ENCODE measurements at places on chromosomes 3 and 15.
A peak's percentile ranks its signal among the peaks of the same experiment; 100 is the strongest.

DNA sequence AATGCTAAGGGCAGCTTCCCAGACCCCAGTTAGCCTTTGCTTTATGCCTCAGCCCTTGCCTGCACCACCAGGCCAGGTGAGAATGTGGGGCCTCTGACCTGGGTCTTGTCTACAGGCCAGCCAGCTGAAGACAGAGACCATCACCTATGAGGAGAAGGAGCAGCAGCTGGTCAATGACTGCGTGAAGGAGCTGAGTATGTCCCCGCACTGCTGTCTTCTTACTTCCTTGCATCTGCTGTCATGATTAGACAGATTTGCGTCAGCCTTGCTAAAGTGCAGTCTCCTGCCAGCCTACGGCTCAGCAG is 74.6 kb downstream of the CCK start:
- no peak for DNase-seq

- DNase-seq = no peak
These were observed 34.1 kb upstream of the FBLN2 start for GRCh38 chr3:13514639-13515435.

- no peak for DNase-seq
These were observed 46.5 kb upstream of the MANF start for GRCh38 chr3:51338632-51339031.

- peak; percentile 79 for DNase-seq
These were observed 283.7 kb upstream of the GBE1 start for GRCh38 chr3:82044930-82045705.

GRCh38 chr3:46027736-46028397 is 584 bp upstream of the XCR1 start:
- DNase-seq = no peak

DNA sequence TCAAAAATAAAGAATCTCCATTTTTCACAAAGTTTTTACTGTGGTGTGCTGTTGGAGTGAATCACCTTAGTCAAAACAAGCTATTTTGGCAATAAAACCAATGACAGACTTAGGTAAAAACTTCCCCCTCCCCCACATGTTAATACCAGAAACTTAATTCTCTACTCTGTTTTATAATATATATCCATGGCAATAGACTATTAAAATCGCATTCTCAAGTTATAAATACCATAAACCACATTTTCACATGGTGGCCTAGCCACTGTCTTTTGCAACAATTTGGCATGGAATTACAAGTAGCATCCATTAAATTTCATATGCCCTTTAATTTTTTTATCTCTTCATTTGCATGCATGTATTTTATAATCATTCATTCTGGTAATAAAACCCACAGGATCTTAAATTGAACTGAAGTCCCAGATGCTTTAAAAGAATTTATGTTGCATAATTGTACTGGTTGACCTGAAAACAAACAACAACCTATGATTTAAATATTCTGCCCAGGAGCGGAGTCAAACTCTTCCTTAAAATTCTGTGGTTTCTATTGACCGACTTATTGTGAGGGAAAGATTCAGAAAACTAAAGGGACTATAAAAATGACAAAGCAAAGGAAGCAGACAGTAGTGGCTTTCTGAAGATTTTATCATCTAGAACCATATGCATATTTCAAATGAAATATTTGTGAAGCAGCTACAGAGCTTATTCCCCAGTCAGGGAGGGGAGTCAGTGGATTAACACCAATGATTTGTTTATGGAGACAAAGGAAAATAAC is 229.0 kb upstream of the TBL1XR1 start:
- DNase-seq = no peak

- DNase-seq = no peak
These were observed 67.9 kb upstream of the UBE2E2 start for GRCh38 chr3:23135026-23135785.

- no peak for DNase-seq
These were observed 145.5 kb downstream of the FBN1 start for GRCh38 chr15:48499978-48500377.

DNA sequence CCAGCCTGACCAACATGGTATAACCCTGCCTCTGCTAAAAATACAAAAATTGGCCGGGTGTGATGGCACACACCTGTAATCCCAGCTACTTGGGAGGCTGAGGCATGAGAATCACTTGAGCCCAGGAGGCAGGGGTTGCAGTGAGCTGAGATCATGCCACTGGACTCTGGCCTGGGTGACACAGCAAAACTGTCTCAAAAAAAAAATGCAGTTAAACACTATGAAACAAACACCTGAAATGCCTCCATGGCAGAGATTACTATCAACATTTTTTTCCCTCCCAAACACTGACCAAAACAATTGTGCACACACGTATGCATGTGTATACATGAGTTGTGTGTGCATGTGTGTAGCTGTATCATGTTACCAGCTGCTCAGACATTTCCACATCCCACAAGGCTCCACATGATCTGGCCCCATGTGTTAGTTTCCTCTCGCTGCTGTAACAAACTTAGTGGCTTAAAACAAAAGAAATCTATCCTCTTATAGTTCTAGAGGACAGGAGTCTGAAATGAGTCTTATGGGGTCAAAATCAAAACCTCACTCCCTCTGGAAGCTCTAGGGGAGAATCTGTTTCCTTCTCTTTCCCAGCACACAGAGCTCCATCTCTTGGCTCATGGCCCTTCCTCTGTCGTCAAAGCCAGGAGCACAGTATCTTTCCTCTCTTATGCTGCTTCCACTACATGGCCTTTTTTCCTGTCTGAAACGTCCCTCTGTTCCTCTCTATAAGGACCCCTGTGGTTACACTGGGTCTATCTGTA is 34.5 kb downstream of the SLC41A3 start:
- DNase-seq = no peak

DNA sequence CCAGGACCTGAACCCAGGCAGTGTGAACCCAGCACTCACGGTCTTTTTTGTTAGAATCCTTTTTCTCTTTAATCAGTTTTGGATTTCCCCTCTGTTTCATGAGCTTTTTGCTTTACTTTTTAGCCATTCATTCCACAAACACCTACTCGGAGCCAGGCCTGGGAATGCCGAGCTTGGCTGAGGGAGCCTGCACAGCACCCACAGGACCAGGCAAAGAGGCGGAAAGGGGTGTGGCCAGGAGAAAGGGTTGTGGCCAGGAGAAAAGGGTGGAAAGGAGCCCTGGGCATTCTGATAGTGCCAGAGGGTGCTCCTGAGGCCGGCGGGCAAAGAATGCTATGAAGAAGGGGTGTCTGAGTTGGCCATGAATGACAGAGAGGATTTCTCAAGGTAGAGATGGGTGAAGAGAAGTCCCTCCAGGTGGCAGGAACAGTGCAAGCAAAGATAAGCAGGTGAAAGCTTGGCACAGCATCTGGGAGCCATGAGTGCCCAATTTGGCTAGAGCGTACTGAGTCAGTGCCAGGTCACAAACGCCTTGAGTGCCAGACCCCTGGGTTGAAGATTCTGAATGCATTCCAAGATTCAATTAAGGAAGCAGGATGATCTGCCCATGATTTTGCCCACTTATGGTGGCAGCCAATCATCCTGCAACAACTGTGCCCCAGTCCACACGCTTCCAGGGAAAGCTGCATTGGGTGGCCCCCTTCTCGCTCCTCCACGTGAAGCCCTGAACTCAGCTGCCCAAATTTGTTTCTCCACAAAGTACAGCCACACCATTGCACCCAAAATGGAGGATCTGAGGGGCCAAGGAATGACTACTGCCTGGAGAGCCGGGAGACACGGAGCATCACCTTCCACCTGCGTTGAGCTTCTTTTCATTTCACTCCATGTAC is 157.2 kb downstream of the XXYLT1 start:
- DNase-seq = no peak

- DNase-seq = no peak
These were observed 161.9 kb upstream of the TNIK start for GRCh38 chr3:171622126-171622525.

- no peak for DNase-seq
These were observed 56.0 kb downstream of the RPLP1 start for GRCh38 chr15:69508659-69509058.

- DNase-seq = no peak
These were observed 6.3 kb upstream of the HES1 start for GRCh38 chr3:194129581-194130133.

DNA sequence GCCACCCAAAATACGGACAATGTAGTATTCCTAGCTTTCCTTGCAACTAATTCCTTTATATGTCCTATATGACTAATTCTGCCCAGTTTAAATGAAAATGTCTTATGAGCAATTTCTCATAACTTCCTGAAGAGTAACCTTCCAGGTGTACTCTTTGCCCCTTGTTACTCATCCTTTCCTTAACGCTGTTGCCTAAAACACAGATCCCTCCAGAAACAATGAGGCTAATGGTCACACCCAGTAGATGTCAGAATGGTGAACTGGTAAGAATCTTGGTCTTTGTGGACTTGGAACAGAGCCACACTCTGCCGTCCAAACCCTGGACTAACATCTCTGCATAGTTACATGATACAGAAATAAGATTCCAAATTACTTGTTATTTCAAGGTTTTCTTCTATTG is 497.9 kb downstream of the IGSF11 start:
- peak; percentile 65 for DNase-seq

DNA sequence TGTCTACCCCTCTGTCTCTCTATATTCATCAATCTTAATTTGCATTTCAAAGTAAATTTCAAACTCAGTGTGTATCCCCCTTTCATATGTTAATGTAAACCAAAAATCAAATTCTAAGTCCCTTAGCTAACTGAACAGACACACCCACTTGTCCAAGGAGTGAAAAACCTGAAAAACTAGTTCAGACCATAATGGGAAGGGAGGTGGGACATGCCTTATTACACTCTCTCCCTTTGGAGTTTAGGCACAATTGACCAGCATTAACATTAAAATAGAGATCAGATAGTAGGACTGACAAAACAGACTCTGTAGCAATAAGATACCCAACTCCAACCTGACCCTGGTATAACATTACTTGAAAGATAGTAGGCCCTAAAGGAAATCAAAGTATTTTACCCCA is 247.7 kb upstream of the GADL1 start:
- no peak for DNase-seq

DNA sequence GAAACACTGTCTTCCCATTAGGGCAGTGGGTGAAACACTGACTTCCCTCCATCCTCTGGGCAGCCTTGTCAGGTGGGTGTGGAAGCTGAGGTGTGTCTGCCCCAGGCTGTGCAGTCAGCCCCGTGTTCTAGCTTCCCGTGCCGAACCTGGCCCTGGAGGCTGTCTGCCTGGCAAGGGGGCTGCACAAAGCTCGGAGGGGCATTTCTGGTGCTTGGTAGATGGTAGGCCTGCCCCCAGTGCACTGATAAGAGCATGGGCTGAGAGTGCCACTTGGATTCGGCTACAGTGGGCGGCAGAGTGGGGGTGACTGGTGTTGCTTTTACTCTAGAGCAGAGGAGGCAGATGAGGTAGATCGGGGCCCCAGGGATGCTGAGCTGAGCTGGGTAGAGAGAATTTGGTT is 21.3 kb downstream of the IGF1R start:
- no peak for DNase-seq
